ENCODE measurements at places on chromosomes 16 and 17. TPM values are rescaled to one million over a fixed set of nuclear protein-coding genes. Genes with fewer than 3 reads are reported as not detected.

- no peak overlapping the region for H3K27ac ChIP-seq
- peaks cover 79% of the 10 kb centered on the region for H3K4me1 ChIP-seq
- H3K4me3 ChIP-seq: no peak overlapping the region
- H3K27me3 ChIP-seq: no peaks in the 10 kb centered on the region
- DNase-seq: no peak
- H3K36me3 ChIP-seq: peaks cover 12% of the 10 kb centered on the region
Observed at GRCh38 chr17:75386430-75386829, 19.0 kb downstream of the GRB2 start.

DNA sequence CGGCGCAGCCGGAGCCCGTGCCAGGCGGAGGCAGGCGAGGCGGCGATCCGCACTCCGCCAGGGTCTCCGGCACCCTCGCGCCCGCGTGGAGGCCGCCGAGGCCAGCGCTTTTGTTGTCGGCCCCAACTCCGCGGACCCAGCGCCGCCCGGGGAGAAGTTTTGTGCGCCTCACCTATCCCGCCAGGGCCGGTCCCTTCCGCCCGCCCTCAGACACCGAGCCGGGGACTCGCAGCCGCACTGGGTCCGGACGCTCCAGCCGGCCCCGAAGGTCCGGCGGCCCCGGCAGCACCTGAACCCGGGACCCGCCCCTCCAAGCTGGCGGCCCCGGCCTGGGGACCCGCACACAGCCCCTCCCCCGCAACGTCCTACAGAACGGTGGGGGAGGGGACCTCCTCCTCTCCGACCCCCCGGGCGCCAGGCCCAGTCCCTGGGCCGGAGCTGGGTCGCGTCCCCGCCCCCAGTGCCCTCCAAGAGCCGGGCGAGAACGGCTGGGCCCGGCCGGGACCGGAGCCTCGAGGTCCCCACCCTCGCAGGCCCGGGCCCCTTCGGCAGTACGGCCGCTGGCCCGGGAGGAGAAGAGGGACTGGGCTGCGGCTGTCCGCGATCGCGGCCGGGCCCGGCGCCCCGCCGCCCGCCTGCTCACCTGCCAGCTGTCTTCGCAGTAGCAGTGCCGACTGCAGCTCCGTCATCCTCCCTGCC is 698 bp downstream of the UBE2G1 start:
- no peak for DNase-seq
- peaks cover 5% of the 10 kb centered on the region for H3K36me3 ChIP-seq
- H3K4me3 ChIP-seq: peak overlapping the region; percentile 97
- no peaks in the 10 kb centered on the region for H3K27me3 ChIP-seq
- peak overlapping the region; percentile 95 for H3K27ac ChIP-seq

DNA sequence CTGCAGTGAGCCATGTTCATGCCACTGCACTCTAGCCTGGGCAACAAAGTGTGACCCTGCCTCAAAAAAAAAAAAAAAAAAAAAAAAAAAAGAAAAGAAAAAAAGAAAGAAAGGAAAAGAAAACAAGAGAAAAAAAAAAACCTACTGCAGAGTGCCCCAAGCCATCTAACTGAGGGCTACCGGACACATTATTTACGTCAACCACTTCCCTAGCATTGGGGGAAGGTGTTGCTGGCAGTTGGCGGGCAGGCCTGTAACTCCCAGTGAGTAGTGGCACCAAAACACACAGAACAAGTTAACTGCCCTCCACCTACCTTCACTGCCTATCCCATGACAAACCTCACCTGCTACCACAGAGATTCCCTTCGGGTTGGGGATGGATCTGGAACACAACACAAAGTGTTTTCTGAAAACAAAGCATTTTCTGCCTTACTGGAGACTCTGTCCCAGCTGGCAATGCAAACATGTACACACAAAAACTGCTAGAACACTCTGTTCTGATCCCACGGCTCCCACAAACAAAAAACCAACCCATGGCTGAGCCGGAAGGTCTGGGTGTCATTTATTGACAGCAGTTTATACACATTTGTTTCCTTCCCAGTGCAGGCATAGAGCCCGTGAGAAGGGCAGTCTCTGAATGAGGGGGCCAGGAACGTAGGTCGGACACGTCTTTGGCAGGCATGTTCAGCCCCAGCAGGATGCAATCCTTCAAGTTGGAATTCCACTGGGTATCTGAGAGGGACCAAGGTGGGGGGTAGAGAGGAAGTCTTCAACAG is 11.0 kb downstream of the PHB1 start:
- H3K27ac ChIP-seq: no peak overlapping the region
- no peak overlapping the region for H3K4me3 ChIP-seq

FOXN1 gene
- total RNA-seq: not detected

DNA sequence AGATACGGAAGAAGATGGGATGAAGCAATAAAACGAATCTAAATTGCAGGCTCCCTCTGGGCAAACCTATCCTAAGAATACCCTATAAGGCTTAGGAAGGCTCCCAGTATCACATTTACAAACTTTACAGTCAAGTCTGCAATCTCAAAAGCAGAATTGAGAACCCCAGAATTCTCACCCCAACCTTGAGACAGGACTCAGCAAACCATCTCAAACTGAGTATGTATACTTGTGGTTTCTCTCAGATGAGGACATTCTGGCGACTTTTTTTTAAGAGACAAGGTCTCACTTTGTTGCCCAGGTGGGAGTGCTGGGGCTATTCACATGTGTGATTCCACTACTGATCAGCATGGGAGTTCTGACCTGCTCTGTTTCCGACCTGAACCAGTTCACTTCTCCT is 19.3 kb upstream of the ITGA2B start:
- no peak overlapping the region for H3K27ac ChIP-seq
- H3K36me3 ChIP-seq: peaks cover 15% of the 10 kb centered on the region
- H3K4me1 ChIP-seq: no peaks in the 10 kb centered on the region
- no peak for DNase-seq
- H3K4me3 ChIP-seq: no peak overlapping the region

SLFN5 gene
- 0.35 TPM for total RNA-seq

- no peaks in the 10 kb centered on the region for H3K27me3 ChIP-seq
- peaks cover 17% of the 10 kb centered on the region for H3K4me1 ChIP-seq
- H3K36me3 ChIP-seq: peaks cover 27% of the 10 kb centered on the region
- no peak overlapping the region for H3K4me3 ChIP-seq
Observed at GRCh38 chr16:3478242-3478925, 16.9 kb downstream of the C16orf90 start.

PTX4 gene
- not detected for total RNA-seq

GRCh38 chr16:73054498-73054812 is 6.5 kb upstream of the ZFHX3 start:
- H3K36me3 ChIP-seq: no peaks in the 10 kb centered on the region
- no peak for DNase-seq
- H3K27ac ChIP-seq: peak overlapping the region; percentile 82
- H3K27me3 ChIP-seq: no peaks in the 10 kb centered on the region
- H3K4me1 ChIP-seq: peaks cover 68% of the 10 kb centered on the region

GRCh38 chr16:57576429-57576870 is 34.0 kb downstream of the ADGRG5 start:
- DNase-seq: peak; percentile 59
- no peak overlapping the region for H3K4me3 ChIP-seq
- H3K27ac ChIP-seq: no peak overlapping the region
- H3K4me1 ChIP-seq: peaks cover 10% of the 10 kb centered on the region
- H3K36me3 ChIP-seq: no peaks in the 10 kb centered on the region
- no peaks in the 10 kb centered on the region for H3K27me3 ChIP-seq

SMPD3 gene
- not detected for total RNA-seq

CAPNS2 gene
- total RNA-seq: not detected

DNA sequence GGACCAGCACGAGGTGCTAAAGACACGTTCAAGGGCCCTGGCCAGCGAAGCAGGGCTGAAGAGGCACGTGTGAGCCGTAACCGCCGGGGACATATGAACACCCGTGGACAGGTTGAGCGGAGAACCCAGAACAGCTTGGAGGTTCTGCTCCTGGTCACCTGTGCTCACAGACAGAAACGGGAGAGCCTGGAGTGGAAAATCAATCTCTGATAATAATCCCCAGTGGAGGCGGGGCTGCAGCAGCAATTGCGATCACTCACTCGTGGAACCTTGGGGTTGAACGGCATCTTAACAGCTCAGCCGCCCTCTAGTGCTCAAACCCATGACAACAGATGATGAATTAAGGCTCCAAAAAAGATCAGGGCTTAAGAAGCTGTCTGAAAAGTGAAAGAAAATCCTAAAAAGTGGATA is 25.6 kb downstream of the WIPI1 start:
- peaks cover 9% of the 10 kb centered on the region for H3K4me1 ChIP-seq
- no peak overlapping the region for H3K27ac ChIP-seq
- no peaks in the 10 kb centered on the region for H3K27me3 ChIP-seq
- DNase-seq: peak; percentile 25
- peaks cover 75% of the 10 kb centered on the region for H3K36me3 ChIP-seq

DNA sequence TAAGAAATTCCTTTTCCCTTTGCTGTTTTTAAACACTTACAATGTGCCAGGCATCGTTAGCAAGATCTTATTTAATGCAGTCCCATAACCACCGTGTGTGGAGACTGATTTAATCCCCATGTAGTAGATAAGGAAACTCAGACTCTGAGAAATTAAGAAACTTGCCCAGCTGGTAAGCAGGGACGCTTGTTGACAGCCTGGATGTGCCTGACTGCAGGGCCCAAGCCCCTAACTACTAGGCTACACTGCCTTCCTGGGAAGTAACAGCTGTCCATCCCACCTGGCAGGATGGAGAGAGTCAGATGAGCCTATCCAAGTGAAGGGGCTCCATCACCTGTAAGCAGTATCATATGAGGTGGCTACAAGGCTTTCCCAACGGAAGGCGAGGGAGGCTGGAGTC is 23.1 kb downstream of the CDK5RAP3 start:
- peaks cover 36% of the 10 kb centered on the region for H3K4me1 ChIP-seq
- H3K27me3 ChIP-seq: 0 out of 2 replicates have a peak, but pooled peaks cover 3% of the 10 kb centered on the region
- no peak overlapping the region for H3K4me3 ChIP-seq
- H3K36me3 ChIP-seq: no peaks in the 10 kb centered on the region
- no peak overlapping the region for H3K27ac ChIP-seq
- no peak for DNase-seq

CCL16 gene
- 2.0 TPM for total RNA-seq

CNEP1R1 gene
- 23.6 TPM for total RNA-seq

DNA sequence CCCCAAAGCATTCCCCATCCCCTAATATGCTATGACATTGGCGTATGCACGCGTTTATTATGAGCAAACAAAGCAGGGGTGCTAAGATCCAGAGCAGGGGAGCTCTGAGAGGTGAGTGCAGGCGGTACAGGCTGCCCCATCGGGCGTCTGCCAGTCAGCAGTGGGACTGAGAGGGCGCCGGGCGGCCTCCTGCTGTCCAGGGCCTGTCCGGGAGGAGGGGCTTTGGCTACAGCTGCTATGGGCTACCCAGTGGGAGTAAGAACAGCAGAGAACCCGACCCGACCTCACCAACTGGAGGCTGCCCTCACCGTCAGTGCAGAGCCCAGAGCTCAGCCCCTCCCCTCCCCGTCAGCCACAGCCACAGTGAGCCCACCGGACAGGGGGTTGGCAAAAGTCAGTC is 18.5 kb upstream of the AATK start:
- H3K4me1 ChIP-seq: peaks cover 34% of the 10 kb centered on the region
- no peak for DNase-seq
- peaks cover 2% of the 10 kb centered on the region for H3K36me3 ChIP-seq
- H3K27me3 ChIP-seq: peaks cover 17% of the 10 kb centered on the region

CPNE2 gene
- total RNA-seq: 10.6 TPM

DNA sequence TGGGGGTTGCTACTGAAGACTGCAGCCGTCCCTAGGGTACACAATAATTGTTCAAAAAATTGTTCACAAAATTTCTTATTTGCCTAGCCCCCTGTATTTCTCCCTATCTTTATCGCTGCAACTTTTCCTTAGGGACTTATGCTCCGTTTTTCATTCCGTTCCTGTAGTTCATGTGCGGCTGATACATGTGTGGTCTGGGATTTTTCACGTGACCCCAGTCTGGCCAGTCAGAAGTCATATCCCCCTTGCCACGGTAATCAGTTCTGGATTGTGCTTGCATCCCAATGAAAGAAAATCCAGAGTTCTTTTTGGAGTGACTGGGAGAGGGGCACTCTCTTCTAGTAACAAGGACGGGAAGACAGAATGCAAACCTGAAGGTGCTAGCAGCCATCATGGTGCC is 610.7 kb upstream of the C16orf82 start:
- H3K36me3 ChIP-seq: no peaks in the 10 kb centered on the region
- no peak for DNase-seq
- no peaks in the 10 kb centered on the region for H3K4me1 ChIP-seq
- H3K27ac ChIP-seq: no peak overlapping the region

COX6A2 gene
- not detected for total RNA-seq

- no peak overlapping the region for H3K27ac ChIP-seq
Observed at GRCh38 chr16:17469741-17470181, 999 bp downstream of the XYLT1 start.

DNA sequence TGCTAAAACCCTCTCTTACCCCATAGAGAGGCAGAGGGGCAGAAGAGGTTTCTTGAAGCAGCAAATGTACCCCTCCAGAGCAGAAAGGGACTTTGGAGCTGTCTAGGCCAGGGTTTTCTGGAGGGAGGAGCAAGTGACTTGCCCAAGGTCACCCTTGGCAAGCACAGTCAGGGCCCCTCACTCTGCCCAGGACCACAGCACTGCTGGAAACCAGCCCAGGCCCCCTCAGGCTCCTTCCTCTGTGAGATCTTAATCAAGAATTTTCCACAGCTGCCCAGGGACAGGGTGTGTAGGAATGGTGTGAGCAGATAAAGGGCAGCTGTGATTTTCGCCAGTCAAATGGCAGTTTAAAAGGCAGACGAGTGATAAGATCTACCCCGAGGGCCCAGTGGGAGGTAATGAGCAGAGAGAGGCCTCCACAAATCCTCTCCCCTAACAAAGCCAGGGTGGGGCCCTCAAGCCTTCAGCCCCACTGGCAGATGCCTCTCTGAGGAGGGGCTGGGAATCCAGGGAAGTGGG is 3.9 kb upstream of the SLC12A3 start:
- H3K36me3 ChIP-seq: no peaks in the 10 kb centered on the region
- peak overlapping the region; percentile 34 for H3K27ac ChIP-seq
- DNase-seq: peak; percentile 24
- H3K27me3 ChIP-seq: no peaks in the 10 kb centered on the region
- peaks cover 81% of the 10 kb centered on the region for H3K4me1 ChIP-seq

SLC52A1 gene
- 0.13 TPM for total RNA-seq

- H3K4me1 ChIP-seq: no peaks in the 10 kb centered on the region
- no peaks in the 10 kb centered on the region for H3K36me3 ChIP-seq
- no peak overlapping the region for H3K27ac ChIP-seq
- DNase-seq: no peak
Observed at GRCh38 chr16:86509759-86510464, 415 bp upstream of the FOXF1 start.

ALOX12 gene
- not detected for total RNA-seq

- peaks cover 5% of the 10 kb centered on the region for H3K27me3 ChIP-seq
- H3K36me3 ChIP-seq: no peaks in the 10 kb centered on the region
- no peak overlapping the region for H3K27ac ChIP-seq
- no peak overlapping the region for H3K4me3 ChIP-seq
- H3K4me1 ChIP-seq: peaks cover 14% of the 10 kb centered on the region
Observed at GRCh38 chr16:46774743-46775177, 26.6 kb upstream of the MYLK3 start.

GRCh38 chr16:81040842-81041241 is 5.2 kb downstream of the ATMIN start:
- peaks cover 33% of the 10 kb centered on the region for H3K4me1 ChIP-seq
- no peak for DNase-seq
- no peaks in the 10 kb centered on the region for H3K27me3 ChIP-seq
- peaks cover 55% of the 10 kb centered on the region for H3K36me3 ChIP-seq
- no peak overlapping the region for H3K4me3 ChIP-seq

Measured in HepG2 (cell line).